ENCODE measurements at places on chromosomes 4 and X. TPM values are rescaled to one million over a fixed set of nuclear protein-coding genes. Genes with fewer than 3 reads are reported as not detected.

DNA sequence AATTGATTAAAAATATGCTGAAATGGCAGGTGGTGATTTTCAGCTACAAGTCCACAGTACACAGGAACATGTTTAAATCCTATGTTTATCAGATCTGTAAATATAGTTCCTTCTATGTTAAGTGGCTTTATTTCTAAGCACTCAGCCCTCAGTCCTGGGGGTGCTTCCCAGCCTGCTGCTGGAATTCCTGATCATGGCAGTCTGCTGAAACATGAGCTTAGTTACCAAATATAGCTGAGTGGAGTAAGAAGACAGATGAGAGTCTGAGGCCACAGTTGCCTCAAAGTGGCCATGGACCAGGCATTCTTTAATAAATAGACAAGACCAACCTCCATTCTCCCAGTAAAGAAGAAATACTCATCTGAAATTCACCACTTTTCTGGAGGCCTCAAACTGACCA, 17.1 kb upstream of the DDX60 start:
- no peak for DNase-seq

GRCh38 chr4:152072906-152073305, 312.1 kb upstream of the GATB start:
- DNase-seq = no peak

Gene PCGF3
- 93.3 TPM for polyA plus RNA-seq

Gene MID1IP1
- 37.0 TPM for polyA plus RNA-seq

Gene ENPP6
- polyA plus RNA-seq = 6.7 TPM

DNA sequence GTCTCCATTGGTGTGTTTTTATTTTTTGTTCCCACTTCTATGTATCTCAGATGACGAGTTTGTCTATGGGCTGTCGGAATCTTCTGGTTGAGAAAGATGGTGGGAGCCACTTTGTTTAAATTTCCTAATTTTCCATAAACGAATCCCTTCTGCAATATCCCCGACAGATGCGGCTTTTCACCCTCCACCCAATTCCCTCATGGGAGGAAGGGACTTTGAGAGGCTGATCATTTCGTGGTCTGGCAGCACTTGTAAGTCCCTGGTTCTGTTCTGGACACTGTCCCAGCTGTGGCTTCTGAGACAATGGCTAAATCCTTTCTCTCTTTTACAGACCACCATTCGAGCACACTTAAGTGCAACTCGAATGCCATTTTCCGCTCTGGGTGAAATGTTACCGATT, 72.2 kb upstream of the PUDP start:
- no peak for DNase-seq

DNA sequence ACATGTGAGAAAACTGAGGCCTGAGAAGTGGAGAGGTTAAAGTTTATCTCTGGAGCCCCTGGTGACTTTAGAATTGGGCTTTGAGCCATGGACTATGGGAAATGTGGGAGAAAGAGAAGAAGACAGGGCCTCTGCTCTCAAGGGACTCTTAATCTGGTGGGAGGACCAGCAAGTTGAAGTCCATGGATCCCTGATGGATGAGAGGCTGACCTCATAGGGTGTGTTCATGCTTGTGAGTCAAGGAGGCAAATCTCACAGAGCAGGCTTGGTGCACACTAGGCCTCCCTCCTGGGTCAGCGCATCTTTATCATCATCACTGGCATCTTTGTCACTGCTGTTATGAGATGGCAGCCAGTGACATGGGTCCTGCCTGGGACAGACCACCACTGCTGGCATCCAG, 211.9 kb downstream of the AFAP1 start:
- DNase-seq = no peak

GRCh38 chrX:69016293-69016941, 148.8 kb downstream of the PJA1 start:
- DNase-seq = no peak

GRCh38 chr4:127240764-127241105, 392.0 kb upstream of the INTU start:
- no peak for DNase-seq

DNA sequence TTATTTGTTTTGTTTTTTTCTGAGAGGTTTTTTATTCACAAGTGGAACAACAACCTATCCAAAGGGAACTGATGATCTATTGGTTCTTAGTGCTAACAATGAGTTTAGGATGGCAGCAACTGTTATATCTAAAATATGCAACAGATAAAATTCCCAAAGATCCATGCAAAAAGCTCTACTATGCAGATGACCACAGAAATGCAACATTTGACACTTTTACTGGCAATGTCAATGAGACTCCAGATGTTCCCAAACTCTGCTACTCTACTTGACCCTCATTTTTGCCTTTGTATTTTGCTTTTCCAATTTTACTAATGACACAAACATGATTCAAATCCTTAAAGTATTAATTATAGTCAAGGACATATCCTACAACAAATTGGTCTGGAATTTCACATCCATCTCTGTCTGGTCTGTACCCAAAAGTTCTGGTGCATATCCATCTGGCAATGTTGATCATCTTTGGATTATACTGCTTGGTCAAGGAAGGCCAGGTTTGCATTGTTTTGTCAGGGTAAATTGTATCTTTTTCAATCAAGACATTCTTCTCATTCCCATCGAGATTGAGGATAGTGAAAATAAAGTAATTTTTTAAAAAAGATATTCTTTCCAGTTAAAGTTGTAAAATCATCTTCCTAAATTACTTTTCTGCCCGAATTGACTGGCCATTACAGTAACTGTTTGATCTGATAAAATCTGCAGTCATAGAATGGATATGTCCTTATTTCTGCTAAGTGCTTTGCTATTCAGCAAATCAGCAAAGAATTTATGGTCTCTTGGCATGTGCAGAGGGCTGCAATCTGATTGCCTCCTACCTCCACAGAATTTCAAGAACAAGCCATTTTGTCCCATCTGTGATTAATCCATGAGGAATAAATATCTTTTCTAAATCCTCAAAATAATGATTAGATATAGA, 73.6 kb downstream of the FGFBP1 start:
- no peak for DNase-seq

Measured in left renal pelvis (tissue), 4 donors.